ENCODE measurements at places on chromosomes 1 and 21.

- DNase-seq: no peak
These were observed 51.4 kb downstream of the PDE9A start for GRCh38 chr21:42704861-42705260.

- DNase-seq: no peak
These were observed 1.6 kb downstream of the SYT2 start for GRCh38 chr1:202708456-202709275.

GRCh38 chr1:15730423-15730822, 5.6 kb upstream of the SLC25A34 start:
- no peak for DNase-seq

DNA sequence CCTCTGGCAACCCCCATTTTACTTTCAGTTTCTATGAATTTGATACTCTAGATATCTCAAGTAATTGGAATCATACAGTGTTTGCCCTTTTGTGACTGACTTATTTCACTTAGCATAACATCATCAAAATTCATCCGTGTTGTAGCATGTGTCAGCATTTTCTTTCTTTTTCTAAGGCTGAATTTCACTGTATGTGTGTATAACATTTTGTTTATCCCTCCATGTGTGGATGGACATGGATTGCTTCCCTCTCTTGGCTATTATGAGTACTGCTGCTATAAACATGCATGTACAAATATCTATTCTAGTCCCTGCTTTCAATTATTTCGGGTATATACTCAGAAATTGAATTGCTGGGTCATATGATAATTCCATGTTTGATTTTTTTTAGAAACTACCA, 97.3 kb downstream of the MAP3K21 start:
- DNase-seq: no peak

GRCh38 chr1:109635862-109636200, 16.2 kb downstream of the AMPD2 start:
- DNase-seq: no peak

- no peak for DNase-seq
These were observed 1.6 kb upstream of the DDX59 start for GRCh38 chr1:200671235-200671786.

GRCh38 chr1:221907166-221907932, 165.5 kb upstream of the DUSP10 start:
- DNase-seq: no peak

DNA sequence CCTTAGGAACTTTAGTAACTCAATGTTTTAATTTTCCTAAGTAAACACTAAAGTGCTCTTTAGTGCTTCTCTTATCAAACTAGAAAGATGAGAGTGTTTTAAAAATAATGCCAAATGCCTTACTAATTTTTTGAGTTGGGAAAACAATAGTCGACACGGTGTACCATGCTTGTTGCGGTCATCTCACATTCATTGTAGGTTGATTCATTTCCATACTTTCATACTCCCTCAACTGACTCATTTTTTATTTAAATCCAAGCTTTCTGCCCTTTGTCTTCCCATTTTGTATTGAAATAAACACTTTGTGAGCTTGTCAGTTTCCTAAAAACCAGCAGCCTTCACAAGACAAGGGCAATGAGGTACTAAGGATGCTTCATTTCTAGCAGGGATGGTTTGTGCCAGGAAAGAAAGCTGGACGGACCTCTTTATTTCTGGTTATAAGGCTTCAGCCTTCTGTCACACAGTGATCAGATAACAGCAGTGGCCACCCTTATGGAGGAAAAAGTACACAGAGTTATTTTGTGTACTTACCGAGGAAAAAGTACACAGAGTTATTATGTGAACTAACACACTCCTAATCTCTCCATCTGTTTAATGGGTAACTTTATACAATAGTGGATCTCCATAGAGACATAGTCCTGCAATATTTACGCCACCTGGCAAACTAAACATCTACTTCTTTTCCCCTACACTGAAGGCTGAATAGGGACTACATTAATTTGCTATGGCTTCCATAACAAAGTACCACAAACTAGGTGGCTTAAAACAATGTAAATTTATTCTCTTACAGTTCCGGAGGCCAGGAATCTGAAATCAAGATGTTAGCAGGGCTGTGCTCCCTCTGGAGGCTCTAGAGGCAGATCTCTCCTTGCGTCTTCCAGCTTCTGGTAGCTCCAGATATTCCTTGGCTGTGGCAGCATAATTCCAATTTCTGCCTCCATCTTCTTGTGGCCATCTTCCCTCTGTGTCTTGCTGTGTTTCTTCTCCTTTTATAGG, 13.0 kb upstream of the CCDC190 start:
- DNase-seq: no peak

- no peak for DNase-seq
These were observed 21.0 kb upstream of the LORICRIN start for GRCh38 chr1:153238527-153238926.

- no peak for DNase-seq
These were observed 124.6 kb upstream of the IVNS1ABP start for GRCh38 chr1:185441605-185442004.

- no peak for DNase-seq
These were observed 6.8 kb downstream of the MIER1 start for GRCh38 chr1:66931590-66931989.

DNA sequence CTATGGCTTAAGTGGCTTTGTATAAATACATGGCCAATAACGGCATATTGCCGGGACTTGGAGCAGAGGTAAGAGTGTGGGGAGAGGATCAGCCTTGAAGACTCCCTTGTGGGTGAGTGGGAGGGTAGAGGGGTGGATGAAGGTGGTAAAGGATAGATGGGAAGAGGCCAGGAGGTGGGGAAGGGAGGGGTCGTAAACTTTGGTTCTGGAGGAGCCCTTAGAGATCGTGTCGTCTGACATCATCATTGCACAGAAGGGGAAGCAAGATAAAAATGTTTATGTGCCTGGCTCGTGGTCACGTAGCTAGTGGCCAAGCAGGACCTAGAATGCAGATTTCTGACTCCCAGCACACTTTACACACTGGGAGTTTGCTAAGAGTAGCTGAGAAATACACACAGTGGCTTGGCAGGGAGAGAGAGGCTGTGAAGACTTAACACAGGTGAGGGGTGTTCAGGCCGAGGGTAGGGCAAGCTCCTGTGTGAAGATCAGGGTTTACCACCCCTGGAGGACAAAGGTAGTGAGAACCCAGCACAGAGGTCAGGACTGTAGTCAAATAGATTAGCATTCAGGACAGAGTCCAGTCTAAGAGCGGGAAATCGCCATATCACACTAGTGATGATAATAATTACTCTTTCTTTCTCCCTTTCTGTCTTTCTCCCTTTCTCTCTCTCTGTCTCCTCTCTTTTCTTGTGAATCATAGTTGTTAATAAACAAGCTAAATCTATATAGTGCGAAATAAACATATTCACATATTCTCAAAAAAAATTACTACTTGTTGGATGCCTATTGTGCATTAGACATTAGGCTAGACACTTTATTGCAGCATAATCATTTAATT, 75.5 kb downstream of the LRRC8D start:
- no peak for DNase-seq

DNA sequence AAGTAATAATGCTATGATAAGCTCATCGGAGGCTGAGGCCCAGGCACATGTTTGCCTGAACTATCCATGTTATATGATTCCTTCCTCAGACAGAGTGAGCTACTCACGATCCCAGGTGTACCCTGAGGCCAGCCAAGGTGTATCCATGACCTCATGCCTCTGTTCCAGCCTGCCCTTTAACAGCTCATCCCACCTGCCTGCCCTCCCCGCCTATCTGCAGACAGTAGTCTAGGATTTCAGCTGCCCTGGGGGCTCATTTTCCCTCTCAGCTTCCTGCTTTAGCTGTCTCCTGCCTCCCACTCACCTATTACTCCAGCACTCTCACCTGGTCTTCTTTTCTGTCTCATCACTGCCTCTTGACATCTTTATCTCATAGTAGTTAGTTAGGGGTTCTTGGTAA, 1.9 kb upstream of the IL24 start:
- DNase-seq: no peak

- DNase-seq: no peak
These were observed 208.0 kb upstream of the BRINP3 start for GRCh38 chr1:190685676-190686075.

DNA sequence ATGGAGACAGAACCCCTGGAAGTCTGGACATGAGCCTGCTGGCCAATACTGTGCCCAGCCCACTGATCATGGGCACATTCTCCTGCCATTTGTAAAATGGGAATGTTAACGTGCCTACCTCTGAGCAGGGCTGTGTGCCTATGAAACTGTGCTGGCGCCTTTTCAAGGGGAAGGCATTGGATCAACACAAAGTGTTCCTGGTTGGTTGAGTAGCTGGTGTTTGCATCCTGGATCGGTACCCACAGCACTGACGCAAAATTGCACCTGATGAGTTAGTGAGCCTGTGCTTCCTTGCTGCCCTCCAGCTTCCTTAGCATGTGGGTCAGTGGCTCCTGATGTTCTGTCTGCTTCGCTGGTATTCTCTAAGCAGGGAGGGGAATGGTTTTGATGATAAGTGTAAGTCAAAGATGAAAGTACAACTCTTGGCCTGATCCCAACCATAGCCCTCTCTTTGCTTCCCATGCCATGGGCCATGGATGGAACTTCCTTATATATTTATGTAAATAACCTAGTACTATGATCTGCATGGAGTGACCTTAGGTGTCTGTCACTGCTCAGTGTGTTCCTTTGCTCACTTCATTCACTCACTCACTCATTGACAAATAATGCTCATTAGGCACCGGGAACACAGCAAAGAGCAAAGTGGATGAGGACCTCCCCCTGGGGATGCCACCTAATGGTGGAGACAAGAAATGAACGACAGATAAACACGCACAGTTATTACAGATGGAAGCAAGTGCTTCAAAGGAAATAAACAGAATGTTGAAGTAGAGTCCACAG, 22.7 kb downstream of the MAB21L3 start:
- no peak for DNase-seq

GRCh38 chr1:210400043-210400840, 71.5 kb downstream of the HHAT start:
- DNase-seq: peak; percentile 11

DNA sequence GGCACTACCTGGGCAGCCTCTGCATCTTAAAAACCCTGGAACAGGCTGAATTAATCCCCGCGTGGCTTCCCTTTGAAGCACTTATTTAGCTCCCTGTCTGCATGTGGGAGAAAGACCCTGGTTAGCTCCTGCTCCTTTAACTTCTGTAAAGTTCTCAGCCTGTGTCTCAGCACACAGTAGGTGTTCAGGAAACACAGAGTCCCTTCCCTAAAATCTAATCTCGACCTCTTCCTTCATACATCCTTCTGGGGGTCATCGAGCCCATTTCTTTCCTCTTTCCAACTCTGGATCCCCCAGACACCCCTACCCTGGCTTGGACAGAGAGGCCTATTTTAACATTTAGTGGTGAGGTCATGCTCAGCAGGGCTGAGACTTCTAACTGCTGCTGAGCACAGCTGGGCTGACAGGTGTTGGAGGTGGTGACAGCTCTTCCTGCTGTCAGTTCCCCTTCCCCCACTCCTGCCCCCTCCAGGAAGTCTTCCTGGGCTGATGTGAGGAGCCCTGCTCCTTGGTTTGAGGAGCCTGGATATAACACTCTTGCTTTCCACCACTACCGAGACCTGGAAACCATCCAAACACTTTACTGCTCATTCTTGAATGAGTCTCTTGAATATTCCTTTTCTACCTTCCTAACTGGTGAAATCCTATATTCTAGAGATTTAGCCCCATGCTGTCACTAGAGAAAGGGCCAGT, 5.3 kb downstream of the E2F2 start:
- DNase-seq: no peak

DNA sequence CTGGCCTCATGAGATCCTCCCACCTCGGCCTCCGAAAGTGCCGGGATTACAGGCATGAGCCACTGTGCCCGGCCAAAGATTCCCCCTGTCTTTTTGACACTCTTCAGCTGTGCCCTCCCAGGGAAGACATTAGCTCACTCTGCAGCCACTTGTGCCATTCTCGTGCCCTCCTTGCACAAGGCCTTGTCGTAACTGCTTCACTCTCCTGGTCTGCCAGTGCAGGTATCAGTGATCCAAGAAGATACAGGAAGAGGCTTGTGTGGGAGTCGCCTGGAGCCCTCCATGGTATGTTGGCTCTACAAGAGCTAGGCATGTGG, 22.0 kb upstream of the WDR26 start:
- no peak for DNase-seq

DNA sequence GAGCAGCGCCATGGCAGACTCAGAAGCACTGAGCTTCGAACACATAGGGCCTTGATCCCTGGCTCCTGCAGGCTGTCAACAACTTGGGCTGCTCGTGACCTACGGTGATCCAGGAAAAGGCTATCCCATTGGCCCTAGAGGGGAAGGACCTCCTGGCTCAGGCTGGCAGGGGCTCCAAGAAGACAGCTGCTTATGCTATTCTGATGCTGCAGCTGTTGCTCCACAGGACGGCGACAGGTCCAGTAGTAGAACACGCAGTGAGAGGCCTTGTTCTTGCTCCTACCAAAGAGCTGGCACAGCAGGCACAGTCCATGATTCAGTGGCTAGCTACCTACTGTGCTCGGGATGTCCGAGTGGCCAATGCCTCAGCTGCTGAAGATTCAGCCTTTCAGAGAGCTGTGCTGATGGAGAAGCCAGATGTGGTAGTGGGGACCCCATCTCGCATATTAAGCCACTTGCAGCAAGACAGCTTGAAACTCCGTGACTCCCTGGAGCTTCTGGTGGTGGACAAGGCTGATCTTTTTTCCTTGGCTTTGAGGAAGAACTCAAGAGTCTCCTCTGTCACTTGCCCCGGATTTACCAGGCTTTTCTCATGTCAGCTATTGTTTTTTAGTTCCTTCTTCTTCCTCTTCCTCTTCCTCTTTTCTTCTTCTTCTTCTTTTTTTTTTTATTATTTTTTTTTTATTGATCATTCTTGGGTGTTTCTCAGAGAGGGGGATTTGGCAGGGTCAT, 18.9 kb downstream of the ITLN2 start:
- no peak for DNase-seq

GRCh38 chr1:101667761-101668160, 329.0 kb downstream of the OLFM3 start:
- DNase-seq: no peak

GRCh38 chr1:84851839-84852238, 41.2 kb downstream of the LPAR3 start:
- DNase-seq: no peak

GRCh38 chr1:185853739-185854138, 119.5 kb downstream of the HMCN1 start:
- no peak for DNase-seq

GRCh38 chr1:241658081-241658793, 6.2 kb downstream of the WDR64 start:
- no peak for DNase-seq

DNA sequence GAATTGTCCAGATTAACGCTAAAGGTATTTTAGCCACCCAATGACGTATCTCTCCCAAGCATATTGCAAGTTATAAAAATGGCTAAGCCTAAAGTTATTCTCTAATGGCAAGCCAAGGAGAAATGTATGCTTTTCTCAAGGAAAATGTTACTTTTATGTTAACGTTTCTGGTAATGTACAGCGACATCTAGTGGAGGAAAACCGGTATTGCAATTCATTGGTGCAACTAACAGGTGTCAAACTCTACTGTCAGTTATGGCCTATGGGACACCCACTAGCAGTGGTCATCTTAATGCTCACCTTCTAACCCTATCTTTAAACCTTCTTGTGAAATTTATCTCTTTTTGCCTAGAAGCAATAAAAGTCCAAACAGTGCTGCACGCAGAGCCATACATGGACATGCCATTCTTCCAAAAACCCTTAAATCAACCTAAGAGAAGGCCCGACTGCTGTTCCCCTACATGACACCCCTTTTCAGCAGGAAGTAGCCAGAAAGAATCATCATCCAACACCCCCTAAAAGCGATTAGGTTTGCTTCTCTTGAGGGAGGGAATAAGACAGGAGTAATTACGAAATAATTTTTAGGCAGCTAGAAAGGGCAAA, 68.7 kb upstream of the LRIF1 start:
- no peak for DNase-seq

Measured in activated CD4-positive, alpha-beta T cell treated with anti-CD3 and anti-CD28 coated beads for 1 hour (primary cell).